ENCODE measurements at places on chromosomes 12 and 14.

GRCh38 chr14:101198398-101199027 is 295.0 kb upstream of the RTL1 start:
- DNase-seq = no peak

GRCh38 chr12:3727354-3727753 is 25.6 kb downstream of the CRACR2A start:
- DNase-seq = no peak

DNA sequence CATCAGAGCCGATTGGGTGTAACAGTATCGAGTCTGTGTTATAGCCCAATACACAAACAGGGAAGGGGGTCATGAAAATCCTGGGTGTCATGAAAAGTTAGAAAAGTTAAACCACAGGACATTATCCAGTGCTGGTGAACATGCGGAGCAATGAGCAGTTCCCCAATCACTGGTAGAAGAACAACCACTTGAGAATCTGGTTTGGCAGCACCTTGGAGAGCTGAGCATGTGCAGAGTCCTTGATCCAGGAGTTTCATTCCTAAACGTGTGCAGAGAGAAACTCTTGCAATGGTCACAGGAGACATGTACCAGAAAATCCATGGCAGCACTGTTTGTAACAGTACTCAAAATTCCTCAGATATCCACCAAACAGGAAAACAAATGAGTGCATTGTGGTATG is 23.0 kb upstream of the JDP2 start:
- DNase-seq = no peak

GRCh38 chr12:10119066-10119465 is 10.9 kb downstream of the CLEC7A start:
- DNase-seq = no peak

GRCh38 chr12:8482571-8483061 is 26.9 kb downstream of the CLEC6A start:
- no peak for DNase-seq

GRCh38 chr14:91061056-91061887 is 831 bp upstream of the RPS6KA5 start:
- no peak for DNase-seq

- no peak for DNase-seq
Observed at GRCh38 chr14:90496379-90496778, 99.5 kb downstream of the CALM1 start.

DNA sequence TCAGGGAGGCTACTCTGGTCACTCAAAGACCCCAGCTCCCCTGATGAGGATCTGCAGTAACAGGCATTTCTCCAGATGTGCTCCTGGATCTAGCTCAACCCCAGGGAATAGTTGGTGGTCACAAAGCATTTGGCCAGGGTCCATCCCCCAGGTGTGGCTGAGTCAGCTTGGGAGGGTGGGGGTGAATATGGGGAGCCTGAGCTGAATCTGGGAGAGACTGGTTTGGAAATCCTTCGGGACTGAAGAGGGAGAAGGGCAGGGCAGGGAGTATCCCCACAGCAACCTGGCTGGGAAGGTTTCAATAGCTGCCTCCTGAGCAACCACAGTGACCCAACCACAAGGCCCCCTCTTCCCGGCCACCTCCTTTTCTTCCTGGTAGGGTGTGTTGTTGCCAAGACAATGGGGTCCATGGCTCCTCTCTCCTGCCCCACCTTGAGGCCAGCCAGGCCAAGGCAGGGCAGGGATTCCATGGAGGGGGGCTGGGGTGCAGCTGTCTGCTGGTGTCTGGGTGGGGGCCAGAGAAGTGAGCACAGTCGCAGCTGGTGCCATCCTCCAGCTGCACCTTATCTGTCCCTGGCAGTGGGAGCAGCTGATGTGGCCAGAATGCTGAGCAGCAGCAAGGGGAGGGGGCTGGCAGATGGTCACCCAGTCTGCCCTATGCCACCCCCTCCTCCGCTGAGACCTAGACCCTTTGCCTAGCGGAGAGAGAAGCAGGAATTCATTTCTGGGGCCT is 5.5 kb downstream of the ASIC1 start:
- DNase-seq = no peak

DNA sequence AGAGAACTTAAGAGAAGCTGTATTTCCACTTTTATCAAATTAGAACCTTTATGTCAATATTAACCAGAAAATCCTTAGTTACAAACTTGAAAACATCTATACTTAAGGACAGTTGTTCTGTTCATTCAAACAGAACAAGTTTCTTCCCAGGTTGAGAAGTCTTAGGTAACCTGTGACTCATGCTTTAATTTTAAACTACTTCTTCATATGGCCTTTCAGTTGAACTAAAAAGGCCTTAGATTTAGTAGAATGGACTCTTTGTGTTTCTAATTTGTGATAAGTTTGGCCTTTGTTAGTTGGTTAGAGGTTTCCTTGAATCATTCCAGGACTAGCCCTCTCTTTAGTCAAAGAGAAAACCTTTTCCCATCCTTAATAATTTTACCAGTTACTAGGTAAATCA is 274.2 kb downstream of the FUT8 start:
- DNase-seq = no peak

- no peak for DNase-seq
Observed at GRCh38 chr12:66013224-66013623, 117.3 kb downstream of the LLPH start.

GRCh38 chr14:106227793-106228192 is 701.4 kb downstream of the TMEM121 start:
- no peak for DNase-seq

- DNase-seq = peak; percentile 32
Observed at GRCh38 chr12:47272412-47273190, 192.8 kb upstream of the AMIGO2 start.

GRCh38 chr12:81022531-81022930 is 55.3 kb upstream of the ACSS3 start:
- no peak for DNase-seq

DNA sequence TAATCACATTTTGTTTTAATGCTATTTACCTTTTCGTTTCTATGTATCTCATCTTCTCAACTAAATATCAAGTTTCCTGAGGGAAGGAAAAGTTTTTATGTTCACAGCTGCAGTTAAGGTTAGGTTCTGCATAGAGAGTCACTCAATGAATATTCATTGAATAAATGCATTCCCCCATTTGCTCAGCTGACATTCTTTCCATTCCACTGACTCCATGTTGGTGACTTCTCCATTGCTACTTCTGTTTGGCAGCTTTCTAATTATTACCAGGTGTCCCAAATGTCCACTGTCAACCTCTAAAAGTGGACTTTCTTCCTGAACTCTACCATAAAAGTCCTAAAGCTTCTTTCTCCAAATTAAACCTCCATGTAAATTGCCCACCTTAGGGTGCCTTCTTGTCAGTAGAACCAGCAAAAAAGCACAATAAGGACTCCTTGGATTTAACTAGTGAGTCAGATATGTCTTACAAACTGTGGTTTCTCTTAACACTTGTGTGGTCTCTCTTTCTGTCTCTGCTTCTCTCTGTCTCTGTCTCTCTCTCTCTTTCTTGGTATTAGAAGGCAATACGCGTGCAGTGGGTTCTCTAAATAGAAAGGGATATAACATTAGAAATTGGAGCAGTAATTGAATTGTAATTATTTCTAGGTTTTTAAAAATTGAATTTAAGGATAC is 85.9 kb downstream of the TMEM117 start:
- no peak for DNase-seq

DNA sequence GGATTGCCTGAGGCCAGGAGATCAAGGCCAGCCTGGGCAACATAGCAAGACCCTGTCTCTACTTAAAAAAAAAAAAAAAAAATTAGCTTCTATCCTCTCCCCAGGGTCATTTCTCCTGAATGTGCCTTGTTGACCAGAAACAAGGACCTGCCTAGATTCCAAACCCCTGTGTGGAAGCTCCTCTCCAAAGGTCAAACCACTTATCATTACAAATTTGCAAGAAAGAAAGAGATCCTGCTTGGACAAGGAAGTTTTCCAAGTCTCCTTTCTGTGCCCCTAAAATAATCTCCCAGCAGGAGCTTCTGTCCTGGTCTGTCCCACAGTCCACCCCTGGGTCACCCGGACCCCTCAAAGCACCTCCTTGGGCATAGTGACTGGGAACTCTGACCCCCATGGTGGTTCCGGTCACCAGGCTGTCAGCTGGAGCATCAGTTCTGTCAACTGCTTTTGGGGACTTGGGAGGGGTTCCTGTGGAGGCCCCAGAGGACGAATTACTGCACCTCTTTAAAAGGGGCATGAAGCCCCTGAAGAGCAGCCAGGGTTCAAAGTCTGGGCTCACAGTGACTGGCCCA is 38.4 kb downstream of the ACTN1 start:
- no peak for DNase-seq
